Eye (tissue), 1 donor: ENCODE measurements at places on chromosomes 2 and 18.

DNA sequence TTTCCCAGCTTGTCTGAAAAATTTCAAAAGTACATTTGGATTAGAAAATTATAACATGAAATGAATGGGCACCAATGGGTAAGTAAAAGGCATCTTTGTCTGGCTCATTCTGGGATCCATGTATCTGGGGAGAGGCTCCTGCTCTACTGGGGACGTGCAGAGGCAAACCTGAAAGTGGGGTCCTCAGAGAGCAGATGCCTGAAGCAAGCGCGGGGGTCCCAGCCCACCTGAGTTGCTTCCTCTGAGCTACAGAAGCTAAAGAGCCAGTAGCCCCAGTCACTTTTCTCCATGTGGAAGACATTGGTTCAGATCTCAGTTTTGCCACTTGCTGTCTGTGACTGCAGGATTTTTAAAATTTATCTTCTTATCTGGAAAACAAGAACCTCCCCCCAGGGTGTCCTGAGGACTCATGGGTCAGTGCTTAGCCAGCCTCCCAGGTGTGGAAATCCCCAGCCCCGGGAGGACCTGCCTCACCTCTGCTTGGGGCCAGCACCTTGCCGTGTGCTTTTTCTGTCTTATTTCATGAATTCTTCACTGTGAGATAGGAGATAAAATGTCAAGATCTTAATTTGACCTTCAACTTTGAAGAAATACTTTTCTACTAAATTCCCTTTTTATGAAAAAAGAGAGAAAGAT lies 25.1 kb upstream of the ODC1 start:
- no peak for DNase-seq

DNA sequence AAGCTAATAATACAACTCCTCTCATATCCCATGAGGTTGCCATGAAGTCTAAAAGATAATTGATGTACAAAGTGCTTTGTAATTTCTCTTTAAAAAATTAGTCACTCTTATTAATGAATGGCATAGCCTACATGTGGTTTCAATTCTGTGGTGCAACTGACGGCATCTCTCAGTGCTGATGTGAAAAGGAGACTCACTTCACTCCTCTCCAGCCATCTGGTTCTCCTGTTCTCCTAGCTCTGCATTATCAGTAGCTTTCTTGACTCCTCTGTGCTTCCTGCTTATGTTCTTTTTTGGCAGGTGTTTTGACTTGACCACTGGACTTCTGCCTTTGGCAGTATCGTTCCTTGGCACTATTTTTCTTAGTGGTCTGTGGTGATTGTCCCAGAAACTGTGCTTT lies 134.9 kb upstream of the ZFP36L2 start:
- no peak for DNase-seq

DNA sequence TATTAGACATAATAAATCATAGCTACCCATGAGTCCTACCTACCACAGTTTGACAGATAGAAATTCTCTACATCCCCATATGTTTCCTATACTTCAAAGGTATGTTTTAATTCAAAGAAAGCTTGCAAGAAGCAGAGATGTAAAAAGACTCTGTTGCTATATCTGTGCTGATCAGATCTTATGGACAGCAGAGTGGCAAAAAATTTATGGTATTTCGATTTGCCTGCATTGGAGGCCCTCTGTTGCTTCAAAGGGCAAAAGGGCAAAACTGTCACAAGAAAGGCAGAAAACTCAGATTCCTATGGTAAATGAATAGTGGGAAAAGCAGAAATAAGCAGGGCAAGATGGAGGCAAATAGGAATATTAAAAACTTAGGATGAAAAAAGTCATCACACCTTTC lies 447.8 kb upstream of the SPHKAP start:
- DNase-seq, result no peak

GRCh38 chr2:195513119-195513518 lies 143.9 kb upstream of the SLC39A10 start:
- no peak for DNase-seq

DNA sequence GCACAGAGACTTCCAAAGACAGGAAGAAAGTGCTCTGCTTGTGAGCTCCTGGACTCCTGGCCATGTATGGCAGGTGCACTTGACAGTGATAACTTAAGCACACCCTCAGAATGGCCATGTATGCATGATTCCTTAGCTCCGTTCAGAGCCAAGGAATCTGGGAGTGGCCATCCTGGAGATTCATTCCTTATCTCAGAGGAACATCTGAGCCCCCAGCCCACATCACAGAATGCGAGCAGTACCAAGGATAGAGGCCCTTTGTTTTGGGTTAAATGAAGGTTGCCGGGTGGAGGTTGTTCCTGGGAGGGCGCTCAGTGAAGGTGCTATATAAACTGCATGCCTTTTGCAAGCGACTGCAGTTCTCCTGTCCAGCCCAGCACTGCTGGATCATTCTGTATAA lies 26.9 kb downstream of the DIPK1C start:
- no peak for DNase-seq

DNA sequence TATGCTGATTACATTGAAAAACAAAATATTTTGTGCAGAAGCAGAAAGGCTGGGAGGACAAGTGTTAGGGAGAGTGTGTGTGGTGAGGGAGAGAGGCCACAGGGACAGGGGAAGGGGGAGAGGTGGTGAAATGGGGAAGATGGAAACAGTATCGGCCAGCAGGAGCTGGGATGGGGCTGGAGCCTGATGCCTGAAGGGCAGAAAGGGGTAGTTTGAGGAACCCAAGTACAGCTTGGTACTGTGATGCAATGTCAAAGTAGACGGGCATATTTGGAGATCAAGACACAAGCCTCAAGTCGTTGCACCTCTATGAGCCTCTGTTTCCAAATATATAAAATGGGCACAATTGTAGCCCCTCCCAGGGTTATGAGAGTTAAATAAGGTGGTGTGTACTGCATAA lies 152.1 kb downstream of the LPIN1 start:
- no peak for DNase-seq

DNA sequence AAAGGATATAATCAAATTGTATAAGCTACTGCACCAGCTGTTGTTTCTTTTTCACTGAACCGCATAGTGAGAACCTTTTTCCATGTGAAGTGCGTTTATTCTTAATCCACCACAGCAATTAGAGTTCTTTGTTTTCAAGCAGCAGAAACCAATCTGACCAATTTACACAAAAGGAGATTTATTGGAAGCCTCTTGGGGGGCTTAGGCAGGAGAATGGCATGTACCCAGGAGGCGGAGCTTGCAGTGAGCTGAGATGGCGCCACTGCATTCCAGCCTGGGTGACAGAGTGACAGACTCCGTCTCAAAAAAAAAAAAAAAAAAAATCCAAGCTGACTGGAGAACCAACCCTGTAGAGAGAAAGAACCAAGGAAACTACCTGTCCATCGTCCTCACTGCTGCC lies 10.0 kb downstream of the ADNP2 start:
- DNase-seq, result peak; percentile 38

GRCh38 chr2:230537531-230537976 lies 121.6 kb downstream of the SP100 start:
- DNase-seq, result no peak

DNA sequence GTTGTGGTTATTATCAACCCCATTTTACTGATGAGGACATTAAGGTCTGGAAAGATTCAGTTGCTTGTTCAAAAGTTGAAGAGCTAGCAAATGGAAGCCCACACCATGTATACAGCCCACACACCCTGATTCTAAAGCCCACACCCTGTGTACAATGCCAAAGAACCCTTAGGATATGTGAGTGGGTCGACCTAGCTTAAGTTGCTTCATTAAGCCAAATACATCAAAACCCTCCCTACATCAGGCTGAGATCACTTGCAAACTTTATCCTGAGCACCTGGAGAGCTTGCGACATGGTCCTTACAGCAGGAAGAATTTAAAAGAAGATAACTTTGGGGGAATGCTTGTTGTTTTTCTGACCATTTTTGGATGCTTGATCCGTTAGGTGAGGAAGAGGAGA lies 435 bp upstream of the ARHGAP25 start:
- no peak for DNase-seq

DNA sequence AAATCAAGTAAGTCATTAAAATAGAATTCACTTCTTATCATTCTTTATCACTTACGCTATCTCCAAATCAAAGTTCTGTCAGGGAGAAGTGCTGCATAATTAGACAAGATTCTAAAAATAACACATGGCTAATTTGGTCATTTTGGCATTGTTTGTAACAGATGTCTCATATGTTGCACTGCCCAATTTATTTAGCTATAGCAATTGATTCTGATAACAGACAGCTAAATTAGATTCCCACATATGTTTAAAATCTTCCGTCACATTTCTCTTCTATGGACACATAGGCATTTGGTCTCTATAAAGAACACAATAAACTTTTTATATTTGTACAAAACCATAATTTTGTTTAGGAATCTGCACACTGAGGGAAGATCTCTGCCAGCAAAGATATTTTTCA lies 644.5 kb upstream of the VRK2 start:
- DNase-seq, result no peak

DNA sequence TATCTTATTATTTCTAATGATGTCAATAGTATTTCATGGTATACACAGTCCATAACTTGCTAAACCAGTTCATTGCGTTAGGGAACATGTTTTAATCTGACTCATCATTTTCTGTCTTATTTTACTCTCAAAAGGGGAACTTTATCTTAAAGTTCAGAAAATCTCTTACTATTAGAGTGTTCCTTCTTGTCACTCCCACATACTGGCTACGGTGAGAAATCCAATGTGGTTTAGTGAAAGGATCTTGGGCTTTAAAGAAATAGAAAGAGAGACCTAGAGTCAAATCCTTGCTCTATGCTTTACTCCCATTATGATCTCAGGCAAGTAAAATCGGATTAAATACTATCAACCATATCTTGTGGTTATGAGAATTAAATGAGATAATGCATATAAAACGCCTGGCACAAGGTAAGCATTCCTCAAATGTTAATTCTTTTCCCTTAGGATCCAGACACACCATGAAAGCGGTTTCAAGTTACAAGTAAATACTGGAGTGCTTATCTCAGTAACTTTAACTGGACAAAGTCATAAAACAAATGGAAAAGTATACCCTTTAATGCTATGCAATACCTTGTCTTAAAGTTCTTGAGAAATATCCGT lies 576.0 kb downstream of the ARHGAP15 start:
- DNase-seq, result no peak

GRCh38 chr18:77550625-77551024 lies 301.0 kb downstream of the GALR1 start:
- DNase-seq, result no peak

DNA sequence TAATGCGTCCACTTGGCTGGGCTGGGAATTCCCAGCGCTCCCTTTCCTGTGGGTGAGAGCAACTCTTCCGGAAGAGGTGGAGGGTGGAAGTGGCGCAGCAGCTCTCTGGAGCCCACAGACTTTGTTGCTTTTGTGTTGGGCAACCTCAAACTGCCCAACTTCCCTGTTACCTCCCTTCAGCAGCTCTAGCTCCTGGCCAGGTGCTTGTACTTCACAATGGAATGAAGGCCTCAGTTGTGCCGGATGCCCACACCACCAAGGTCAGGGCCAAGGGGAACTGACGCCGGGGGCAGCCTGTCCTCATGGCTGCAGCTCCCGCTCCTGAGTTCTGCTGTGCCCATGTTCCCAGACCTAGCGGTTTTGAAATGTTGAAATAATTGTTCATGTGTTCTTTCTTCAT lies 322.9 kb downstream of the GALR1 start:
- DNase-seq, result no peak

DNA sequence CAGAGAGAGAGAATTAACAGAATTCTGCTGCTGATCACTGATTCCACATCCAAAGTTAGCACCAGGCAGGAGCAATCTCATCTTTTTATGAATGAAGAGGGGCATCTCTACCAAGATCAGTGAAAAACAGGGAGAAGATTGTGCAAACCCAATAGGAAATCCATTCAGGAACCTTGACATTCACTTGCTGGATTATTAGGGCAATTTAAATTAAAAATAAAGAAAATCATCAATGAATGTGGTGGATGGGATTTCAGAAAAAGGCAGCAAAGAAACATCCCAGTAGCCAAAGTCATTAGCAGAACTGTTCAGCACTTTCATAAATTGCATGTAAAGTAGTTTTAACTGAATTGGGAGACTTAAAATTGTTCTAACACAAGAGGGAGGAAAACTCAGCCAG lies 423.2 kb downstream of the TGIF1 start:
- no peak for DNase-seq

- no peak for DNase-seq
These were observed 122.6 kb upstream of the EPAS1 start for GRCh38 chr2:46174345-46175170.

DNA sequence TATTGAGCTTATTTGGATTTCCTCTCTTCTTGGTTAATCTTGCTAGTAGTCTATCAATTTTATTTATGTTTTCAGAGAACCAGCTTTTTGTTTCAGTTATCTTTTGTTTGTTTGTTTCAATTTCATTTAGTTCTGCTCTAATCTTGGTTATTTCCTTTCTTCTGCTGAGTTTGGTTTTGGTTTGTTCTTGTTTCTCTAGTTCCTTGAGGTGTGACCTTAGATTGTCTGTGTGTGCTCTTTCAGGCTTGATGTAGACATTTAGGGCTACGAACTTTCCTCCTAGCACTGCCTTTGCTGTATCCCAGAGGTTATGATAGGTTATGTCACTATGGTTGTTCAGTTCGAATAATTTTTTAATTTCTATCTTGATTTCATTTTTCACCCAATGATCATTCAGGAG lies 141.6 kb downstream of the ZNF236 start:
- DNase-seq, result no peak

DNA sequence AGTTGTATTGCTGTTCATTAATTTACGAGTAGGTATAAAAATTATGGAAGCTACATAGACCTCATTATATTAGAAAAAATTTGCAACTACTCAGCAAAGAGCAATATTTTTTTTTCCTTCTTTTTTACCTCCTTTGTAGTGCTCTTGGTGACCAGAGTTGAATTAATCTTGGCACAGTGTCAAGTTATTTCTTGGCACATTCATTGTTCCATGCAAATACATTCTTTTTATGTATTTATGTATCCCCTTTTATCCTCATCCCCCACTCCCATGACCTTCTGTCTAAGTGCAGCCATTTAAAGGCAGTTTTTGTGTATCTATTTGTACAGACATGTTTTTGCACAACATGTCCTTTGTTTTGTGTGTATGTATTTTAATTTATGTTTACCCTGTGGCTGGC lies 224.5 kb downstream of the CCDC102B start:
- no peak for DNase-seq

- DNase-seq, result no peak
These were observed 491.7 kb upstream of the NXPH2 start for GRCh38 chr2:139271879-139272278.

GRCh38 chr2:61205132-61205531 lies 43.1 kb downstream of the C2orf74 start:
- DNase-seq, result no peak

DNA sequence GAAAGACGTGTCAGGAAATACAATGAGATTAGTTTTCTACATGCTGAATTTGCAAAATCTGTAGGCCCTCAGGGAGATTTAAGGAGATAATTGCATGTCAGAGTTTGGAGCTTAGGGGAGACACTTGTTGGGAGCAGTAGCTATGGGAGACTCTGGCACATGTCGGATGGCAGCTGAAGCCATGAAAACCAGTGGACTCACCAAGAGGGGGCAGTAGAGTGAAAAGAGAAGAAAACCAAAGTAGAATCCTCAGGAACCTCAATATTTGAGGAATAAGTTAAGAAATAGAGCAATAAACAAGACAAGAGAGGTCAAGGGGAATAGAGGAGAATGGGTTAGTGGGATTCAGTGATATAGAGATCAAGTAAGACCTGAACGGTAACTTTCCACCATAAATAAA lies 24.8 kb downstream of the RUFY4 start:
- no peak for DNase-seq
